ENCODE measurements at places on chromosomes 2 and 18. TPM values are rescaled to one million over a fixed set of nuclear protein-coding genes. Genes with fewer than 3 reads are reported as not detected.

RGPD4 gene
- total RNA-seq = 0.07 TPM

DSG1 gene
- not detected for total RNA-seq

CRYGD gene
- total RNA-seq = not detected

STARD6 gene
- total RNA-seq = not detected

MRPL33 gene
- total RNA-seq = 343 TPM

PLA2R1 gene
- total RNA-seq = 2.2 TPM

DLX1 gene
- total RNA-seq = 2.8 TPM

FOXI3 gene
- 0.03 TPM for total RNA-seq

MRO gene
- total RNA-seq = 0.05 TPM

KCNG2 gene
- total RNA-seq = not detected

MTERF4 gene
- 26.4 TPM for total RNA-seq
